GM23248 (cell line): ENCODE measurements at places on chromosomes 12 and 14. TPM values are rescaled to one million over a fixed set of nuclear protein-coding genes. Genes with fewer than 3 reads are reported as not detected.

- peak; percentile 67 for DNase-seq
Observed at GRCh38 chr12:88577537-88577936, 2.7 kb downstream of the KITLG start.

GCH1 gene
- polyA plus RNA-seq: 3.1 and 4.2 TPM in 2 replicates

RASAL1 gene
- not detected in 2 replicates for polyA plus RNA-seq

GRCh38 chr12:11753150-11753499 is 103.7 kb downstream of the ETV6 start:
- DNase-seq: no peak

DNA sequence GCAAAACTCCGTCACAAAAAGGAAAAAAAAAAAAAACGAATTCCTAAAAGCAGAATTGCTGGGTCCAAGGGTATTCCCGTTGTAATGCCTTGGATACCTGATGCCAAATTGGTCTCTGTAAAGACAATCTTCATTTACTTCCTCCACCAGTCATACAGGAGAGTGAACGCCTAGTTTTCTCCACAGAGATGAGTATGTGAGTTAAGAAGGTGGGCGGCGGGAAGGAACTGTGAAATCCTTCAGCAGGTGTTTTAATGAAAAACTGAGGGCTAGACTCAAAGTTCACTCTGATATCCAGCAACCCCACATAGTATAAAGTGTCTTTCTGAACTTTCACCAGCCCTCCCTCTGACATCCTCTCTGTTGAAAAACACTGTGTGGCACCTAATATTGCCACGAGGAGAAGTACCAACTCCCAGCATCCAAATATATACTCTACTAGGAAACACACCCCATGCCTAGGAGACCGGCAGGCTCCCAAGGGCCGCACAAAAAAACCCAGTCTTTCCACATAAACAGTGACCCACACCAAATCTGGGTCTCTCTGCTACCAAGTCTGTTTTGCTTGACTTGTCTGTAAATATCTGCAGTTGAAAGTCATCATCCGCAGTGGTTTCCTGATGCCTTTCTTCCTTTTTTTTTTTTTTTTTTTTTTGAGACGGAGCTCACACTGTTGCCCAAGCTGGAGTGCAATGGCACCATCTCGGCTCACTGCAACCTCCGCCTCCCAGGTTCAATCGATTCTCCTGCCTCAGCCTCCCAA is 30.3 kb upstream of the FOXN3 start:
- no peak for DNase-seq

MSRB3 gene
- polyA plus RNA-seq: 151 and 158 TPM in 2 replicates

DNA sequence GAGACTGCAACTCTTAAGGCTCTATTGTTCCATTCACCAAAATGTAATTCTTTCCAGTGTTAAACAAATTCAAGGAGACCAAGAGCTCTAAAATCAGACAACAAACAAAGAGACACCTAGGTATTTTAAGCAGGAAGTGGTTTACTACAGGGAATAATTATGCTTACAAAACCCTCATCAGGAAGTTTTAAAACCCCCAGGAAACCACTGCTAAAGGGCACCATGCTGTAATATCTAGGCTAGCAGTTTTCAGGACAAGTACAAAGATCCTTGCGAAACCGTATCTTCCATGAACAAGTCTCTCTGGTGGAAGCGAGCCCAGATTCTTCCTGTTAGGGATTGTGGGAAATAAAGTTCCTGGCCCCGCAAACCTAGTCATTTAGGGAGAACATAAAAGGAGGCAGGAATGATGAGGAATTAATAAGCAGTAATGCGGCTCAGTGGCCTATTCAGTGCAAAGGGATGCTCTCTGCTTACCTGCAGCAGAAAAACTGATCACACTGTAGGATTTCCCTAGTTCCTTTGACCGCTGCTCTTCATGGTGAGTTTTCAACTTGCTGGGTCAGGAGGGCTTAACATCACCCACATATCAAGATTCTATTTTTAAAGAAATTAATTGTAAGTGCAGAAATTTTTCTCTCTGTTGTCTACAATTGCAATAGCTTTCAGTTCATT is 42.8 kb downstream of the ACSM4 start:
- peak; percentile 36 for DNase-seq

GYS2 gene
- polyA plus RNA-seq: 0.08 TPM in 1 of 2 replicates, not detected in the other
